Astrocyte (in vitro differentiated cells and primary cell): ENCODE measurements at places on chromosomes 2 and 18. TPM values are rescaled to one million over a fixed set of nuclear protein-coding genes. Genes with fewer than 3 reads are reported as not detected.

Gene MTLN
- 20.3 and 22.2 TPM in 2 replicates for total RNA-seq

DNA sequence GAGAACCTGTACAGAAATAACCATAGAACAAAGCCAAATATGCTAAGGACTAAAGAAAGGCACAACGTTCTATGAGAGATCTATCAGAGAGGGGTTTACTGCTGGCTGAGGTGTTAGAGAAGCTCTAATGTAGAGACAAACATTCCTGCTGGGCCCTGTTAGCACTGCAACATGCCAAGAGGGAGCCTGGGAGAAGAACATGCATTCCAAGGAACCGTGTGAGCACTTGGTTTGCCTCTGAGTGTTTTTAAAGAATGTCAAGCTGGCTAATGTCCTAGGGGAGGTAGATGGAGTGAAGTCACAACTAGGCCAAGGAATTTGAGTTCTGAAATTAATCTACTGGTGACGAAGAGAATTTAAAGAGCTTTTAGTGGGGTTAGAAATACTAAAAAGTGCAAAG, 384.3 kb upstream of the LYPD1 start:
- peak; percentile 84 for DNase-seq

DNA sequence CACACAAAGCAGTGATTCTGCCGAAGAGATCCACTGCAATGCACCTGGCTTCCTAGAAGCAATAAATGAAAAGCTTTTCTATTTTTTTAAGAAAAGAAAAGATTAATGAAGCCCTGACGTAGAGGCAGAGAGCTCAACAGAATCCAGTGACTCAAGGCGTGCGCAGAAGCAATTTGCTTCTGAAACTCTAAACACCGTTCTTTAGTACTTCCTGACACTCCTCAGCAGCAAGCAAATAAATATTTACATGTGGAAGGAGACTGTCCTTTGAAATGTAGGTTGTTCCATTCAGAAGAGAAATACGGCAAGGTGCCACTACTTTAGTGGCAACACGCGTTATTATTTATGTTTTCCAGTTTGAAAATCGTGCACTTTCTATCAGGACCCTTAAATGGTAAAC, 126.2 kb upstream of the ZNF516 start:
- DNase-seq = peak; percentile 18

DNA sequence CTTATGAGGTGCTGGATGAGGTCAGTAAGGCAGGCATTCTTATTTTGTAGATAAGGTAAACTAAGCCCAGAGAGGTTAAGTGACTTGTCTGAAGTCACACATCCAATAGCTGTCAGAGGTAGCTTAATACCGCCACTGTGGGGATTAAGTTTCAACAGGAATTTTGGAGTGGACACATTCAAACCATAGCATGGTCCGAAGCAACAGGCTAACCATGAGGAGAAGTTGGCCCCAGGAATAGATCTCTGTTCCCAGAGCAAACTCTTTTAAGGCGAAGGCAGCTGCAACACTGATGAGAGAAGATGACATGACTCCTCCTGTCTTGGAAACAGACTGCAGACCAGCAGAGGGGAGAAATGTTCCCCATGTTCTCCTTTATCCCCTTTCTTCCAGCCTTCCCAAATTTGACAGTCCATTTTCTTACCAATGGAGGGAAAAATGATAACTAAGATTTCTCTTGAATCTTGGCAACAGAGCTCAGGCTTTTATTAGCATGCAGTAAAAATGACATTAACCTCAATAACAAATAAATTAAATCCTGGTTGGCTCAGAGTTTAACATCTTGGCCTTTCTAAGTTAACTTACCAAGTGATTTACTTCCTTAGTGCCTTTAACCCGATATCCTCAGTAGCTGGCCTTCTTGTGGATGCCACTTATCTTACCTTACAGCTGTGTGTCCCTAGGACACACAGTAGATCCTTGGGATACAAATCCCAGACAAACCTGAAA, 67.9 kb upstream of the STPG4 start:
- DNase-seq = no peak

Gene DNER
- 0.82 and 1.0 TPM in 2 replicates for total RNA-seq

Gene RAD51AP2
- total RNA-seq = 0.10 TPM in 1 of 2 replicates, not detected in the other

Gene NT5DC4
- total RNA-seq = not detected in 2 replicates

Gene ELOA2
- total RNA-seq = not detected in 2 replicates

DNA sequence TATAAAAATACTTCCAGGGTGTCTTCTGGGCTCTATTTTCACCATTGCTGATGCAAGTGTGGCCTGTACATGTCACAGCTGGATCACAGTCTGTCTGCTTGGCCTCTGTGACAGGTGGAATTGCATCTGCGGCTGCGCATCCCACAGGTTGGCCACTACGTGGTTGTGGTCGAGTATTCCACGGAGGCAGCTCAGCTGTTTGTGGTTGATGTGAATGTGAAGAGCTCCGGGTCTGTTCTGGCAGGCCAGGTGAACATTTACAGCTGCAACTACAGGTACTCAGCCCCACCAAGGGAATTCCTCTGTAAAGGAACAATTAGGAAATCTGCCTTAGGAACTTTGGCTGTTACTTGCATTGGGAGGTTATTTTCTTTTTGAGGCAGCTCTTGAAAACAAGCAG, 144.5 kb downstream of the LAMA3 start:
- no peak for DNase-seq

Gene MYO5B
- 7.2 and 8.3 TPM in 2 replicates for total RNA-seq

DNA sequence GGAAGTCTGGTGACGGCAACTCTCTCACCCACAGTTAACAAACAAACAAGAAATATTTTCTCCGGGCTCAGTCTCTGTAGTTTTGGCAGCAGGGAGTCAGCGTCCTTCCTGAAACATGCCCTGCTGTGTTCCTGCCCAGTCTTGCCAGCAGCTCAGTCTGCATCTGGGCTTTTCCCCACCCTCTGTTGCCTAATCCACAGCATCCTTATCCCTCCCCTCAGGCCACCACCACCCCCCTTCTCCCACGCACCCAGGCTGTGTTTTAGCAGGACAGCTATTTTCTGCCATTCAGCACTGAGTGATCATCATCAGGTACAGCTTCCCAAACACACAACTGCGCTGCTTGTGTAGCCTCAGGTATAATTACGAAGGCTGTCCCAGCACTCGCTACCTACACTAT, 168.2 kb downstream of the DPP10 start:
- no peak for DNase-seq

DNA sequence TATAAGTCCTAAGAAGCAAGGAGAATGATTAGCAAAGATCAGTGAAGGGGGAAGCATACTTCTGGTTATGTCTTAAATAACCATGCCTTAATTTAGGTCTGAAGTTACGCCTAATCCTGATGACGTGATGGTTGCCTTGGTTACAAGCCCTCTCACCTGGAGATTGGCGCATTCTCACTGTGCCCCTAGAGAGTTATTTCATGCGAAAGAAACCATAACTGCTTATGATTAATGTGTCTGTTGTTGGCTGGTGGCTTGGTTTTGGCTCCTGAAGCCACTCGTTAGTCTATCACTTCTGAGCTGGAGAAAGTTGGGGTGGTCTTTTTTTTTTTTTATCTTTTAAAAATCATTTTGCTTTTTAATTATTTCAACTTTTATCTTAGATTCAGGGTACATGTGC, 47.0 kb downstream of the TNFRSF11A start:
- DNase-seq = no peak

DNA sequence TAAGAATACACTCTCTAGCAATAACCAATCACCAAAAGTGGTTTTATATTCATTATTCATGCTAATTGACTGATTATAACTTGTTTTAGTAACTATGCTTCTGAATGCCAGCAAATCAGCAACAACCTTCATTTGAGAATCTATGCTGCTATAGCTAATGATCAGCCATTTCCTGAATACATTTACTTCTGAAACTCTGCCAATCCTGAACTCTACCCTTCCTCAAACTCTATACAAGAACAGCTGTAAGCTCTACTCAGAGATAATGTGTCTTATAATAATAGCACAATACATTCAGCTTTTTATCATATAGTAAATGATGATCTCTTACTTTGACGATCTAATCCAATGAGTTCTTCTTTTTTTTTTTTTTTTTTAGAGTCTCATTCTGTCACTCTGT, 85.7 kb upstream of the EPAS1 start:
- DNase-seq = no peak

Gene PLGLB2
- 3.7 TPM in 2 replicates for total RNA-seq

DNA sequence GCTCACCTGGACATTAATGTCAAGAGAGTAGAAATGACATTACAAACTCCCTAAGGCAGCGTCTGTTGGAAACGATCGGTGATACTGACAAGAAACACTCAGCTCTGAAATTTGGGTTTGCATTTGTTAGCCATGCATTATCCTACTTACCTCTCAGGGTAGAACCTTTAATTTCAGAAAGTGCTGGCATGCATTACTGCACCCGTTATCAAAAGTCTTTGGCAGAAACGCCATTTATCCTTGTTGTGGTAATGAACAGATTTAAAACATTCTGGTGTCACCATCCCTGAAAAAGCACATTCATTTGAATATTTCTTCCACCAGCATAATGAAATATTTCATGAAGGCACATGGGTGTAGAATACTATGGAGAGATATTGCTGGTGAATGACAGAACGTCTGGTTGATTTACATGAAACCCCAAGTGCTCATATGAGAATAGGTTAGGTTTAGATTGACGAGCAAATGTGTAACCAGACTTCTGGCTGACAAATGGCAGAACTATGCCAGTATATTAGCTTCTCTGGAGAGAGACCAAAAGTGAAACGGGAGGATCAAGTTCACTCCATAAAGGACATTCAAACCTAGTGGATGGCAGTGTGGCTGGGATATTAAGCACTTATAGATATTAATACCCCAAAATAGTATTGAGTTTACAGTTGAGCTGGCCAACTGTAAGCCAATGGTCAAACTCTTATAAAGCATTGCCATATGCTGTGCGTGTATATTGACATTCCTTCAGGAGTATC, 53.5 kb upstream of the ITGB6 start:
- DNase-seq = peak; percentile 37

- DNase-seq = no peak
Observed at GRCh38 chr2:102401456-102401855, 21.5 kb upstream of the IL18RAP start.

GRCh38 chr2:98025481-98026037, 29.8 kb upstream of the TMEM131 start:
- no peak for DNase-seq

Gene LCT
- total RNA-seq = not detected in 2 replicates

DNA sequence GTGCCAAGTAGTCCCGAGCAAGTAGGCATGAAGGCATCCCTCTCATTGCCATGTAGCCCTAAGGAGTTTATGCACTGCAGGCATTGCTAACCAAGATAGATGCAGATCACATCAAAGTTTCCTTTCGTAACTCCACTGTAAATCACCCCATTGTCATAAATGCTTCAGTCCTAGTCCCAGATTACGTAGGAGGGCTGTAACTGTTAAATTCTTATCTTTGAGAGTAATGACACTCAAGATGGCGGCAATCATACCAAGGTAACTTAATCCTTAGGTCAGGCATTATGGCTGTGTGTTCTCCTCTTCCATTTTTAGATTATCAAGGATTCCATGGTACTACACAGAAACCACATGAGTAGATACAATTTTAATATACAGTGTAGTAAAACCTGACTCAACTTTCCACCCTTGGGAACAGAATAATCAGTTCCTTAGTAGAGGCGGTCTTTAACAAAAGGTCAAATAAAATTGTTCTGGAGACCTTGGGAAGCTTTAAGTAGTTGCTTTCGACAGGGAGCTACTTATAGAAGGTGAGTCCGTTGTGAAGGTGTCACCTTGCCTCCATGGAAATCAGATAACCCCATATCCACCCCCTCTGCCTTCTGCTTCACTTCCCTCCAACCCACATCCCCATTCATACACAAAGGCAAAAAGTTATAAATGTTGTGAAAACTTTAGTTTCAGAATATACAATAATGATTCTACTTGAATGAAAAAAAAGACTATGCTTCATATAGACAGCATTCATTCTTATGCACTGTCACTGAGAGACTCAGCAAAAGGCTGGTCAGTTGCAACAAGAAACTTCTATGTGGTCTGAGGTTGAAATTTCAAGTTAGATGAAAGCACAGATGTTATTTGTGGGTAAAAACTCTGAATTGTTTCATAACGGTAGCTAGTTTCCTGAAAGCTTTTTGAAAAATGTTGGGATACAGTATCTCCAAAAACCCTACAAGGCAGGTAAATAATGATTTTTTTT, 64.8 kb upstream of the GALNT5 start:
- DNase-seq = no peak

- DNase-seq = peak; percentile 46
Observed at GRCh38 chr2:46306330-46306751, 9.1 kb downstream of the EPAS1 start.

Gene ADAM23
- total RNA-seq = 11.0 and 13.9 TPM in 2 replicates

Gene UGT1A4
- not detected in 2 replicates for total RNA-seq

Gene CNTNAP5
- total RNA-seq = 0.30 TPM in 1 of 2 replicates, not detected in the other

Gene TMEM169
- total RNA-seq = 17.9 and 20.1 TPM in 2 replicates

Gene KCNG2
- total RNA-seq = 0.16 TPM in 1 of 2 replicates, not detected in the other

Gene TSPYL6
- total RNA-seq = not detected in 2 replicates

- DNase-seq = no peak
Observed at GRCh38 chr18:74977041-74977440, 231.9 kb downstream of the PTGR3 start.

DNA sequence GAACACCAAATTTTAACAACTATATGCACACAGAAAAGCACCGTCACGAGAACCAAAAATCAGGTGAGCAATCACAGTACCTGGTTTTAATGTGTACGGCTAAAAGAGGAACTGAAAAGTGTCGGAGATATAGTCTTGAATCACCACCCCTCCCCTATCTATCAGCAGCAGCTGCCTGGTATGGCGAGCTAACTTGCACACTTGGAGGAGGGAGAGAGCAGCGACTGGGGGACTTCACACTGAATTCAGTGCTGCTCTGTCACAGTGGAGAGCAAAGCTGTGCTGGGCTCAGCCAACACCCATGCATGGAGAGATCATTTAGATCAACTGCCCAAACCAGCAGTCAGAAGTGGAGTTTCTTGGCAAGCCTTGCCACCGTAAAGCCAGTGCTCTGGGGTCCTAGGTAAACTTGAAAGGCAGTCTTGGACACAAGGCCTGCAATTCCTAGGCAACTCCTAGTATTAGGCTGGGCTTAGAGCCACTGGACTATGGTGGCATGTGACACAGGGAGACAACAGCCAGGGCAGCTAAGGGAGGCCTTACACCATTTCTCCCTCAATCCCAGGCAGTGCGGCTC, 89.2 kb upstream of the CD226 start:
- no peak for DNase-seq

GRCh38 chr2:65549257-65549627, 116.8 kb upstream of the SPRED2 start:
- DNase-seq = no peak

DNA sequence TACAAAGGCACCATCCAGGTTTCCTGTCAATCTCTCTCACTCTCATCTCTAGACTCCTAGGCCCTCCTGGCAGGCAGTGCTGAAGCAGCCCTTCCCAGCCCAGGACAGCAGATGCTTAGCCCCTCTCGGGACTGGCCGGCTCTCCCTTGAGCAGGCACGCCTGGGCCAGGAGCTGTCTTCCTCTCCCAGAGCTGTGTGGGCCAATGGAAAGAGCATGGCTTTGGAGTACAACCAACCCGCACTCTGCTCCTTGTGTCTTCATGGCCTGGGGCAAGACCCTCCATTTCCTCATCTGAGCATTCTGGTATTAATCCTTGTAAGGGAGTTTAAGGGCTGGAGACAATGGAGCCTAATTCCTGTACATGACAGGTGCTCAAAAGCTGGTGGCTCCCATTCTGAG, 97.2 kb downstream of the CAPN13 start:
- DNase-seq = no peak
